ENCODE measurements at places on chromosomes 12 and 14.

DNA sequence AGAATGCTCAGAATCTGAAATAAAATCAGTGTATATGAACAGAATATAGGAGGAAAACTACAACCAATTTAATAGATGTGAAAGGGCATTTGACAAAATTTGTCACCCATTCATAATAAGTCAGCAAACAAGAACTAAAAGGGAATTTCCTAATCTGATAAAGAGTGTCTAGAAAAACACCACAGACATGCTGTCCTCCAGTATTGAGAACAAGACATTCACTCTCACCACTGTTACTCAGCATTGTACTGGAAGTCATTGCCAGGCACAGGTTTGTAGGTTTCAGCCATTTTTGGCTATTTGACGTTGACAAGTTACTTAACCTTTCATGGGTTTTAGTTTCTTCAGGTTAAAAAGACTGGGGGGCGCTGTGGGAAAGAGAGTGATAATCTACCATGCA lies 13.2 kb downstream of the EIF2S1 start:
- no peak for DNase-seq

GRCh38 chr12:128399253-128399652 lies 132.3 kb downstream of the TMEM132C start:
- DNase-seq, result no peak

DNA sequence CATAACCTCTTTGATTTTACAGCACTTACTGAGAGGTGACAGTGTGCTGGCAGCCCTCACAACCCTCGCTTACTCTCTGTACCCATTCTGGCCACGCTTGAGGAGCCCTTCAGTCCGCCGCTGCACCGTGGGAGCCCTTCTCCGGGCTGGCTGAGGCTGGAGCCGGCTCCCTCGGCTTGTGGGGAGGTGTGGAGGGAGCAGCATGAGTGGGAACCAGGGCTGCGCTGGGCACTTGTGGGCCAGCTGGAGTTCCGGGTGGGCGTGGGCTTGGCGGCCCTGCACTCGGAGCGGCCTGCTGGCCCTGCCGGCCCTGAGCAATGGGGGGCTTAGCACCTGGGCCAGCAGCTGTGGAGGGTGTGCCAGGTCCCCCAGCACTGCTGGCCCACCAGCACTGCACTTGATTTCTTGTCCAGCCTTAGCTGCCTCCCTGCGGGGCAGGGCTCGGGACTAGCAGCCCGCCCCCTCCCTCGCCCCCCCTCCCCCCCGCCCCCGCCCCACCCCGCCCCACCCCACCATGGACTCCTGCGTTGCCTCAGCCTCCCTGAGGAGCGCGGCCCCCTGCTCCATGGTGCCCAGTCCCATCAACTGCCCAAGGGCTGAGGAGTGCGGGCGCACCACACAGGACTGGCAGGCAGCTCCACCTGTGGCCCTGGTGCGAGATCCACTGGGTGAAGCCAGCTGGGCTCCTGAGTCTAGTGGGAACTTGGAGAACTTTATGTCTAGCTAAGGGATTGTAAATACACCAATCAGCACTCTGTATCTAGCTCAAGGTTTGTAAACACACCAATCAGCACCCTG lies 9.9 kb downstream of the MDGA2 start:
- DNase-seq, result no peak

DNA sequence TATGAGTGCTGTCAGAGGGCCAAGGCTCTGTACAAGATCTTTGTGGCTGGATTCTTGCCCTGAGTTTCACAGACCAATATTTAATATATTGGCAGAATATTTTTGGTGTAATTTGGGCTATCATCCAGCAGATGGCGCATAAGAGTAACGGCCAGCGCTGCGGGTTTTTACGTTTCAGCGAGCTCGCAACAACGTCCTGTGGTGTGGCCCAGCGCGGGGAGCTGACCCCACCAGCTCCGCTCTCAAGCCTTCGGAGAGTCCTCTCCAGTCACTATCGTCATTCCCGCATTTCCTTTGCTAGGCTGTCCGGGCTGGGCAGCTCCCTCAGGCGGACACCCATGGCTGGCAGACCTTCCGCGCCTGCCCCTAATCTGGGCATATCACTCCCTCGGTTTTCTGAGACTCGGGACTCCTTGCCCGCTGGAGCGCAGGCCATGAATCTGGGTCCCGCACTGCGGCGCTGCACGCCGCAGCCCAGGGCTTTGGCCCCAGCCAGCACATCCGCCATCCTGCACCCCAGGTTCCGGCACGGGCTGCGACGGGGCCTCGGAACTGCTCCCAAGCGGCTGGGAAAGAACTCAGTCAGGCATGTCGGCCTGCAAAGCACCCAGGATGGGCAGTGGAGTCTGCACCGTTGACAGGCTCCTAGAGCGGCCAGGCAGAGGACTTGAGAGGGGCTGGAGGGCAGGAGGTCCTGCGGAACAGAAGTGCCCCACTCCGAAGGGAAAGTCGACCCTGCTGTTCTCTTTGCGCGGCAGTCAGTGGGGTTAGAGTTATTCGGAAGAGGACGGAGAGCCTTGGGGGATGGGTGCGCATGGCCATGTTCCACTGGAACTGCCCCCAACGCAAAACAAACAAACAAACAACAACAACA lies 18.4 kb downstream of the OLR1 start:
- DNase-seq, result peak; percentile 82

GRCh38 chr14:68947802-68948201 lies 31.3 kb downstream of the ACTN1 start:
- no peak for DNase-seq

DNA sequence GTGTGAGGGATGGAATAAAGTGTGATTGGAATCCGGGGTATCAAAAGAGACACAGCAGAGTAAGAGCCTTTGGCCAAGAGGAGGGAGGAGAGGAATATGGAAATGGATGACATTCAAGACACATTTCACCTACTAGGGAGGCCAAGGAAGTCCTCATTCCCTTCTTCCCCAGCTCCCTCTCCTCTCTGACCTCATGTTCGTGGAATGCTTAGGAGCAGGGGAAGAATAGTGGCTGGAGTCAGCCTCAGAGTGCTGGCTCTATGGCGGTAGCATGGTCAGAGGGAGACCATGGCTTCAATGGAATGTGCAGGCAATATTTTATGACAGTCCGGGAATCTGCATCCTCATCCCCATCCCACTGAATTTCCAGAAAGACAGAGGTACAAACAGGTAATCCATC lies 196.6 kb downstream of the EGLN3 start:
- DNase-seq, result peak; percentile 78

DNA sequence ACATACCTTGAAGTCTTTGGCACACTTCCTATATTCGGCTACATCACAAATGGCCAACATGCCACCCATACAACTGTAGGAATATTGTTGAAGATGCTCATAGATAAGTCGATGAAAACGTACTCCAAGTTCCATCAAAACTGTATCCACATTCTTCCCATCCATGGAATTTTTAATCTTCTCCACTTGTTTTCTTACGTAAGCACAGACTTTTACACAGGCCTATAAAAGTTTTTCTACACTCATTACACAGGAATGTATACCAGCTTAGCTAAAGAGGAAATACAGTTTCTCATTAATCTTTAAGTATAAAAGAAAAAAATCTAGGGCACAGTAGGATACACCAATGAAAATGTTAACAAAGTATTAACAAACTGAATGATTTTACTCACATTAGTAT lies 59.1 kb downstream of the EXOC5 start:
- DNase-seq, result peak; percentile 35

DNA sequence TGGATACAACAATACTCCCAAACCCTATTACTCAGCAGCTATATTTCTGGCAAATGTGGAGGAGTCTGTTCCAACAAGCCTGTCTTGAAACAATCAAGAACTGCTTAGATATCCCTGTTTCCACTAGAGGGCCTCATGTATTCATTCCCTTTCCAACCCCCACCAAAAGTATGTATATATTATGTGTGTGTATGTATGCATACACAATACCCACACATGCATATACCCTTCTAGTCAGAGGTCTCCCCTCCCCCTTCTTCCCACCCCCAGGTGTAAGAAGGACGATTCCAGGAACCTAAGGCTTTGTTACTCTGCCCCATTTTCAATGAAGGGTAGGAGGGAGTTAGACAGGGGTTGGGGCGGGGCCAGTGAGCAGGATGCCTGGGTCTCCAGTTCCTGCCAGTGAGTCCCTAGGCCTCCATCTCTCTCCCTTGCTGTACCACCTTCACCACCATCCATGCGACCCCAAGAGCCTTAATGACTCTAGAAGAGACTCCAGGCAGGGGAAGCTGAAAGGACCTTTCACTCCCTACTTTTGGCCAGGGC lies at the start of gene DGKA:
DGKA (plus strand) TSS at position 392 of the 546 bp plus-strand sequence. CDS start 5,342 bp downstream, outside the sequence.
- peak; percentile 67 for DNase-seq

DNA sequence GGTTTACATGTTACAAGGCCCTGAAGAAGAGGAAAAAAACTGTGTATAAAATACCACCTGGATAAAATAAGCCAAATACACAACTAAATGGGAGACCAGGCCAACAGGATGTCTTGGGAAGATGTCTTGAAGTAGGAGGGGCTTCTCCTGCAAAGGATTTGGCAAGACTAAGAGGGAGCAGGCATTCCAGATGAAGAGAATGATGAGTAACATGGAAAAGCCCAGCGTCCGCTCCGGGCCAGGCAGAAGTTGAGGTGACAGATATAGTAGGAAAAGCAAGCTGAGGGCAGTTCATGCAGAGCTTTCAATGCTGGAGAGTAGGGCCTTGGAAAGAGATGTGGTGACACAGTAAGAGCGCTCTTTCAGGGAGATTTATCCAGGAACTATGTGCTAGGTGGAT lies 16.1 kb upstream of the EIF4B start:
- no peak for DNase-seq

GRCh38 chr12:94679554-94680195 lies 29.3 kb upstream of the TMCC3 start:
- DNase-seq, result no peak

GRCh38 chr14:65414961-65415589 lies 2.5 kb downstream of the FUT8 start:
- DNase-seq, result peak; percentile 48

GRCh38 chr12:3597526-3598210 lies 106.7 kb downstream of the PRMT8 start:
- DNase-seq, result no peak

DNA sequence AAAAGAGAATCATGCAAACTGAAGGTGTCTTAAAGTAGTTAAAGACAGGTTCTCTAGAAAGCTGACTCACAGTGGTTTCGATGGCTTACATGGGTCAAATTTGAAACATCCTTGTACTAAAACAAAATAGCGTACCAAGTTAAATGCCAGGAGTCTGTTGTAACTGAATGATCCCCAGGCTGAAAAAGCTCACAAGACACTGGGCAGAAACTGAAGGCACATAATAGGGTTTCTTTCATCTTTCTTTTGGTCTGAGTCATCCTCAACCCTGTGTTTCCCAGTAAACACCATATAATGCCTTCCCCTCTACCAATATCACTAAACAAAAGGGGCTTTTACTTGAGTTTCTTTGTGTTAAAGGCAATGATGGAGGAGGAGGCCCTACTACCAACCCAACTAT lies 12.8 kb downstream of the ZFYVE1 start:
- peak; percentile 55 for DNase-seq

- DNase-seq, result no peak
Observed at GRCh38 chr12:21906919-21907493, 34.2 kb downstream of the ABCC9 start.

DNA sequence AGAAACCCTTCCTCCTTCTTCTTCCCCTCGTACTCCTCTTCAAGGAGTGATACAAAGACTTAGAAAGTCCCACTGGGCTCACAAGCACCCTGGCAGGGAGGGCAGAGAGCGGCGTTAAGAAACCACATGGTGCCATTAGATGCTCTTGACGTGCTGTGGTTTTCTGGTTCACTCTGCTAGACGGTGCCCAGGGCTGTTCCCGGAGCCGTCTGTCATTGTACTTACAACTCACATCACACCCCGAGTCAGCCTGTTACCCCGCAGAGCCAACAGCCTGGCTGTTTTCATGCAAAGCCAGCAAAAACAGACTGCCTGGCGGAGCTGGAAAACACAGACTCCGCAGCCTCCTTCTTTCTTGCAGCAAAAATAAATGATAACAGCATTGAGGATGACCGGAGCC lies 232.6 kb upstream of the TBX3 start:
- peak; percentile 38 for DNase-seq

GRCh38 chr14:86796221-86797074 lies 1196.5 kb downstream of the GALC start:
- DNase-seq, result peak; percentile 27

DNA sequence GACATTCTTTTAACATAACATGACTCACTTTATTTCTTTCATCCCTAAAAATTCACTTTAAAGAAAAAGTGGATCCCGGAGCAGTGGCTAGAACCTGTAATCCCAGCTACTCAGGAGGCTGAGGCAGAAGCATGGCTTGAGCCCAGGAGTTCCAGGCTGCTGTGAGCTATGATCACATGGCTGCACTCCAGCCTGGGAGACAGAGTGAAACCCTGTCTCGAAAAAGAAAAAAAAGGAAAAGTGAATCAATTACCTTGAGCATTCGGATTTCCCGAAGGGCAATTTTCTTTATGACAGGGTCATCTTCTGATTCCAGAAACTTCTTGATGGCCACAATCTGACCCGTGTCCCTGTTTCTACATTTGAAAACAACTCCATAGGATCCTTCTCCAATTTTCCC lies 1.2 kb downstream of the CDKL1 start:
- DNase-seq, result no peak

DNA sequence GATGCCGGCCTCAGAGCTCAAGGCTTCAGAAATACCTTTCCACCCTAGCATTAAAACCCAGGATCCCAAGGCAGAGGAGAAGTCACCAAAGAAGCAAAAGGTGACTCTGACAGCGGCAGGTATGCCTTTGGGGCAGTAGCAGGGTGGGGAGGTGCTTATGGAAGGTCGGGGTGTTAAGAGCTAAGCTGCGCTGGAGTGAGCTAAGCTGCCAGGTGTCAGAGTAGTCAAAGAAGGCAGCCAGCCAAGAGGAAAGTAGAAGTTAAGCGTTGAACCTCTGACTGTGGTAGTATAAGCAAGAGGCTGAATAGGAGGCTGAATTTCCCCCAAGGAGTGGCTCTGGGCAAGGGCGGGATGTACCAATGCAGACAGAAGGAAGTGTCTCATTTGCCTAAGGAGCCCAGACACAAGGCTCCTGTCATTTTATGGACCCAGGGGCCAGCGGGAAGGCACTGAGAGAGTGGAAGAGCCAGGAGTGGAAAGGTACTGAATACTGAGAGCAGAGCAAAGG lies 29.2 kb downstream of the DYRK4 start:
- no peak for DNase-seq

- no peak for DNase-seq
Observed at GRCh38 chr14:105864116-105864515, 337.7 kb downstream of the TMEM121 start.

- DNase-seq, result no peak
Observed at GRCh38 chr12:107488666-107489065, 196.9 kb upstream of the PWP1 start.

DNA sequence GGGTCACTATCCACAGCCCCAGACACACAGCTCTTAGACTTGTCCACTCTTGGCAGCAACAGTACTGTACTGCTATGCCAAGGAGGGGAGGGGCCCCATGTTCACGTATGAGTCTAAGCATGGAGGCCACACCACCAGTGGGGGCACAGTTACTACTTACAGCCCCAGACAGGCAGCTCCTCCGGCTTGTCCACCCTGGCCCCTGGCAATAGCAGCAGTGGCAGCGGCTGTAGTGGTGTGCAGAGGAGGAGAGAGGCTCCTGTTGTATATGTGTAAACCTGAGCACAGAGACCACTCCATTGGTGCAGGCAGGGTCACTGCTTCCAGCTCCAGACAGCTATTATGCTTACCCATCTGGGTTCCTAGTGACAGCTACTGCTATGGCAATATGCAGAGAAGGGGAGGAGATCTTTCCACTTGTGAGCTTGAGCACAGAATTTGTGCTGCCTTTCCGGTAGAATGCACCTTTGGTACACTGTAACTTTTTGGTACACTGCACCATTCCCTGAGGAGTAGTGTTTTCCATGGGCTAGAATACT lies 113.2 kb downstream of the RAD51B start:
- no peak for DNase-seq
